ENCODE measurements at places on chromosomes 2 and 18.

- DNase-seq: no peak
Observed at GRCh38 chr18:74529378-74529777, 4.9 kb upstream of the CNDP1 start.

- no peak for DNase-seq
Observed at GRCh38 chr2:224058048-224058775, 19.1 kb upstream of the SERPINE2 start.

DNA sequence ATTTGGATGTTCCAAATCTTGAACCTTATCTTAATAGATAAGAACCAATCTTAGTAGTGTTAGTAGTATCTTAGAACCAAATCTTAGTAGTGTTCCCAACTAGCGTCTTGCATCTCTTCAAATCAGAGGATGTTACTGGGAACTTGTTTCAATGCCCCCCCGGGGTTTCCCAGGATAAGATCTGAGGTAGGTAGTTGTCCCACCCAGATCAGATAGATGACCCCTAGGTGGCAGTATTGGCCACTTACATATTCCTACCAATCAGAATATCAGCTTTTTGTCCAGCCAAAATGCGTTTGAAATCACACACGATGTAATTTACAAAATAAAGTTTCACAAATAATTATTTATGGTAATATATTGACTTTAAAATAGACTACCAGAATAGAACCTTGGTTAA, 314.8 kb downstream of the MBD2 start:
- no peak for DNase-seq

GRCh38 chr2:200350850-200351285, 44.4 kb downstream of the SPATS2L start:
- no peak for DNase-seq

- no peak for DNase-seq
Observed at GRCh38 chr2:238971318-238972145, 123.6 kb downstream of the TWIST2 start.

- no peak for DNase-seq
Observed at GRCh38 chr2:66508484-66509071, 73.7 kb downstream of the MEIS1 start.

DNA sequence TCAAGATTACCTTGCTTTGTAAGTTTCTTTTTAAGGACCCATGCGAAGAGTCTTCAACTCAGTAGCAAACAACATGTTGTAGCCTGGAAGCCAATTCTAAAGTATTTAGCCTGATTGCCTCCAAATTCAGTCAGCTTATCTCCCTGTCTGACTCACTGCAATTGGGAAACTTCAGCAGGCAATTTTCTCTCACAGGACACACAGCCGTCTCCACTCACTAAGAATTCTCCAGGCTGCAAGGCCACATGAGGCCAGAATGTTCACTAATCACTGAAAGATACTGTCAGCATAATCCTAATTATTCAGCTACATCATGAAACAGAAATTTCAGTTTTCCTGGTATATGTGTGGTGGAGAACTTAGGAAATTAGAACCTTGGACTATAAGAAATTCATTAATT, 78.1 kb upstream of the PDE1A start:
- no peak for DNase-seq

DNA sequence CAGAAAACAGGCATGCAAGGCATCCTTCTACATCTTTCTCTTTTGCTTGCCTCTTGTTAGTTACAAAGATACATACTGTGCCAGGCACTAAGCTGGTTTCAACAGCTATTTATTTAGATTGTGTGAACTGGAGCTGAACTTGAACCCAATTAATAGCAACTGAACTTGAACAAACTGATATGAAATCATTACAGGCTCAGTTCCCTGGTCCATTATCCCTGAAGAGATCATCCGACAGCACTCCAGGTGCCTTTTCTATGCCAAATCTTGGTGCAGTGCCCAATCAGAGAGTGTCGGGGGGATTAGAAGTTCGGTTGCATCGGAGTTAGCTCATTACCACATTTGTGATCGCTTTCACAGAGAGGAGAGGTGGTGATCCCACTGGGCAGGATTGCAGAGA, 477.6 kb downstream of the PARD3B start:
- no peak for DNase-seq

GRCh38 chr2:210250622-210251021, 25.4 kb upstream of the ACADL start:
- no peak for DNase-seq

- no peak for DNase-seq
Observed at GRCh38 chr2:187581125-187581896, 27.1 kb upstream of the TFPI start.

GRCh38 chr2:127527001-127527804, 914 bp upstream of the IWS1 start:
- DNase-seq: no peak

GRCh38 chr2:172357442-172357841, 69.9 kb upstream of the ITGA6 start:
- no peak for DNase-seq

- DNase-seq: no peak
Observed at GRCh38 chr2:15769676-15770547, 170.4 kb upstream of the MYCN start.

DNA sequence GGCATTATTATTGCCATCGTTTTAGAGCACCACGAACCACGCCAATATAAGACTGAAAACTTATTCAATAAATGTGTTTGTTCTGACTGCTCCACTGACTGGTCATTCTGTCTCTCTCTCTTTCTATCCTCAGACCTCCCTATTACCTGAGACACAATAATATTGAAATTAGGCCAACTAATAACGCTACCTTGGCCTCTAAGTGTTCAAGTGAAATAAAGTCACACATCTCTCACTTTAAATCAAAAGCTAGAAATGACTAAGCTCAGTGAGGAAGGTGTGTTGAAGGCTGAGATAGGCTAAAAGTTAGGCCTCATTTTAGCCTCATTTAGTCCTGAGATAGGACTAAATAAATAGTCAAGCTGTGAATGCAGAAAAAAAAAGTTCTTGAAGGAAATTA, 38.8 kb downstream of the G6PC2 start:
- DNase-seq: no peak

DNA sequence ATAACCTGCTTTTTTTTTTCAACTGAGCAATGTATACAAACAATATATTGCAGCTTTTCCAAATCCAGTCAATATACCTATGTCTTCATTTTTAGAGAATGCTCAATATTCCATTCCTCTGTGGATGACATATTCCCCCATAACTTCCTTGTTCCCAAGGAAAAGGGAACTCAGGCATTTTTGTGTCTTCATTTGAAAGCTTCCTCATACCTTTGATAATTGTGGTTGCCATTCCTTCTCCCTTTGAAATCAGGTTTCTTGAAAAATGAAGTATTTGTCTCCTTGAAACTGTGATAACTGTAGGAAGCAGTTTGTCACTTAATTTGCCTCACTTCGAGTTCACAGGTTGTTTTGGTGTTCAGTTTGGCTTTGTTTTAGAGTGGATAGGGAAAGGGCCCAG, 13.5 kb downstream of the ELAC1 start:
- no peak for DNase-seq

DNA sequence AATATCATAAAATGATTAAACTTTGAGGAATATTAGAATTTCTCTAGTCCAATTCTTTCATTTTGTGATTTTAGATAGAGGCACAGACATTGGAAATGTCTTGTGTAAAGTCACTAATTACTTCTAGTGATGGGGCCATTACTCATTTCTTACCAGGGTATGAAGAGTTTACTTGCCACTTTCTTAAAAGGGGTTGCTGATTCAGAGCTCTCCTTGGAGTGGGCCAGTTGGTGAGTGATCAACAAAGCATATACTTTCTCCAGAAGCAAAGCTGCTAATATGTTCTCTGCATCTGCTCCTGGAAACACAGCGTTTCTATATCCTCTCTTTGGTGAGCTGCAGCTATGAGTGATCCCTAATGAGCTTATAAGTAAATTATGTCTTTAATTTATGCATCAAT, 408.9 kb upstream of the LRATD1 start:
- no peak for DNase-seq

- no peak for DNase-seq
Observed at GRCh38 chr2:35415282-35415681, 940.3 kb upstream of the CRIM1 start.

DNA sequence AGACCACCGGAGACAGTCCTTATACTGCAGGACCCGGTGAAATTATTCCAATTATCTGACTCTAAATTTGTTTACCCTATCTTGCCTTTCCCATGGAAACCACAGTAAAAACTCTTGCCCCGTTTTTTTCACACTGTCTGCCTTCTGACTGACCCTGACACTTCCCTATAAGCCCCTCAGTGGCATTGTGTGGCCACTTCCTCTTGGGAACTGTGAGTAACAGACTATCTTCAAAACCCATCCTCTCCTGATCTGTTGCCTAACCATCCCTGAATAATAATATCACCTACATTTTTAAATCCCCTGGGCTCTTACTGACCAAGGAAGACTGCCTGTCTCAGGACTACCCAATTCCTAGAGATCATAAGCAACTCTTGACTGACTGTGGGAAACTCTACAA, 42.6 kb upstream of the RNF152 start:
- no peak for DNase-seq

DNA sequence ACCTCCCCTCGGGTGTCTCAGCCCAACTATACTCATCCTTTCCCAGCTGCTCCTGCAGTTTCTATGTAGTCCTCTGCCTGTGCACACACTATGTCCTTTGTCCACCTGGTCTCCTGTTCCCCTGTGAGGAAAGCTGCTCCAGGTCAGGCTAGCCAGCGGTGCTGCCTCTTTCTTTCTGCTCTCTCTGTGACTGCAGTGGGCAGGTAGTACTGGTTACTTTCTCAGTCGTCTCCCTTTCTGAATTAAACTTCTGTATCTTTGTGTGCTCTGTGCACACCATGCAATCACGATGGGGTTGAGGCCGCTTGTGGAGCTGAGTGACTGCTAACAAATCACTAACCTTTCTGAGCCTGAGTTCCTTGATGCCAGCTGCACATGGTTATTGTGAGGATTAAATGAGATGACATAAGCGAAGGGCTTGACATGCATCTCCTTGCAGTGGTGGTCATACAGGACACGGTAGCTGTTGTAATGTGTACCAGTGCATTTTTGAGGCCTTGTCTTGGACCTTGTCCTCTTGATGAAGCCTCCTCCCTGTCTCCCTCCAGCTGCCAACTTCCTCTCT, 3.5 kb downstream of the FARP2 start:
- DNase-seq: no peak

- no peak for DNase-seq
Observed at GRCh38 chr18:38602341-38602740, 1036.7 kb upstream of the CELF4 start.

- DNase-seq: no peak
Observed at GRCh38 chr2:106197878-106198277, 3.8 kb upstream of the UXS1 start.

GRCh38 chr18:12336171-12336613, 28.2 kb downstream of the TUBB6 start:
- no peak for DNase-seq

DNA sequence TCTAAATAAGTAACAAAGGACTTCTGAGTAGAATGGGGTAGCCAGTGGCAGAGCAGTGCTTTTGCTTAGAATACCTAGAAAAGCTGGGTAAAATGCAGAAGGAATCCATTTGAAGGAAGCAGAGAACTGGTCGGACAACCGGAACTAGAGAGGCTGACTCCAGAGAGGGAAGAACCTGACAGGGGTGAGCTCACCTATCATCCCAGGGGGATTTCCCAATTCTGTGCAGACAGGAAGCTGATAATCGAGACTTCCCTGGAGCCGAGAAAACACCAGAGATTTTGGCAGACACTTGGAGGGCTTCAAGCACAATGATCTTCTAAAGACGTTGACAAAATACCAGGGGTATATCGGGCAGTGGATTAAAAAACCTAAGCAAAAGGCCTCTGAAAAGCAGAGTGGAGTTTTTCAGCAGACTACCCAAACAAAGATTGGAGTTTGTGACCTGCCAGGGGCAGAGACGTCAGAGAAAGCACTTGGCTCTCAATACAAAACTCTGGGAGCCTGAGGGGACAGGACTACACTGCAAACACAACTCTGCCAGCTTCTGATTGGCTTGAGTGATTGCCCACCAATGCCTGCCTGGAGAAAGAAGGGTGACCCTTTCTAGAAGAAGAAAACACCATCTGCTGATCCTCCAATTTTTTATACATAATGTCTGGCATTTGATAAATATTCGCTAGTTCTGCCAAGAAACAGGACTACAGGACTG, 67.5 kb upstream of the TTN start:
- DNase-seq: no peak

DNA sequence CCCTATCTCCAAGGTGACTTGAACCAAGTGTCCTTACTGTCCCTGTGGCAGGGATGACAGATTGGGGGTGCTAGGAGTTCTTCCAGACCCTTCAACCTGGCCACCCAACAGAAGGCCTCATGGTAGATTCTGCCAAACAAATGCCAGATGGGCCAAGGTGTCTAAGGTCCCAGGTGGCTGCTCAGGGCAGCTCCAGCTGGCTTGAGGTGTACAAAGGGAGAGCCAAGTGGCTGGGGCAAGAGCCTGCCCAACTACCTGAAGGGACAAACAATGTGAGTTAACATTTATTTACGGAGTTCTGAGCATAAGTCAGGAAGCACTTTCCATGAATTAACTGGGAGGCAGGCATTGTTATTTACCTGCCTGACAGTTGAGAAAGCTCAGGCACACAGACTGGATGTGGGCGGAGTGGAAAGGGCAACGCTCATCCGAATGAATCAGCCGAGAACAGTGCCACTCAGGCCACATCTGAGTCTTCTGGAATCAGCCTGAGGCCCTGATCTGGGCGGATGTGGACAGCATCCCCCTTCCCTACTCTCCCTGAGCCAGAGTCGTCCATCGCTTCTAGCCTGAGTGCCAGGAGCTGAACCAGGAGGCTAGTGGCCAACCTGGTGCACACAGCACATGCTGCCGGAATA, 4.4 kb upstream of the KCNIP3 start:
- DNase-seq: no peak

DNA sequence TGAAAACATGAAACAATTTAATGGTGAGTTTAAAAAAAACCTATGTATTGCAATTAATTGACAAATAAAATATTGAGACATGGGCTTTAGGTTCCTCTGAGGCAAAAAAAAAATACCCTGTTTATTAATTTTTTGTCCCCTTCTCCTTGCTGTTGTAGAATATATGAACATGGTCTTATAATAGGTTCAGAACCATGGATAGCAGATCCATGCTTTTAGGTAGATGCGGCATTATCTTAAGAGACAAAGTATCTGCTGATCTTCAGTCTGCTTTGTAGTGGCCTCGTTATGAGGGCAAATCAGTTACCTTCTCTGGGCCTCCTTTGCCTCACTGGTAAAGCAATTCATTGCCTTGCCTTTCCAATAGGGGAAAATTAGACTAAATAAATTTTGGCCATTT, 850.7 kb downstream of the NRXN1 start:
- DNase-seq: no peak

GRCh38 chr2:63569740-63570139, 18.5 kb downstream of the WDPCP start:
- no peak for DNase-seq

DNA sequence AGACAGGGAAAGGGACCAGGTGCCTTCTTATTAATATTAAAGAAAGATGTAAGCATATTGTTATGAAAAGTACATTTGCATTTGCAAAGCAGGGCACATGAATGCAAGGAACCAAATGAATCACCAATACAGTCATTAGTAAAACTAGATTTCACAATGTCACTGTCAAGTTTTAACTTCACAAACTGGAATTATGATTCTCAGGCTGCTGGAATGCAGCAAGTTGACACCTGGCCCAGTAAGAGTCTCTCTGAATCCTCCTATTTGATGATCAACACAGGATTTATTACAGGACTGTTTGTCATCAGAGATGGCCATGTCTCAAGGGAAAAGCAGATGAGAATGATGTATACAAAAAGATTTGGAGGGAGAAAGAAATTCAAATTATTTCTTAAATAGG, 72.9 kb upstream of the STK39 start:
- no peak for DNase-seq
